ENCODE measurements at places on chromosomes 5 and 9.

DNA sequence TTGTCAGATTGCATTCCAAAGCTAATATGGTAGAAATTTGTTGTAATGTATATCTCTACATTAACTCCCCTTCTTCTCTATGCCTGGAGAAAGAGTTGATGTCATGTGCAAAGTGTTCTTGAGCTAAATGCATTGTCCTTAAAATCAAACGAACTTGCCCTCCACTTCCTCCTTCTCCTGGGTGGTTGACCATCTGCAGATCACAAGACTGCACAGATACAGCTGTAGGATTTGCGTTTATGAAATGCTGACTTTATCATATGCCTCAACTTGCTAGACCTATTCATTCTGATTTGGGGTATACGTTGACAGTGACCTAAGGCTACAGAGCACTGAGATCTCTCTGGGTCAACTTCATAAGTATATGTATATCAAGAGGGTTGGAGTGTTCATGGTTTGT is 8.3 kb downstream of the TRIM32 start:
- no peak for DNase-seq

DNA sequence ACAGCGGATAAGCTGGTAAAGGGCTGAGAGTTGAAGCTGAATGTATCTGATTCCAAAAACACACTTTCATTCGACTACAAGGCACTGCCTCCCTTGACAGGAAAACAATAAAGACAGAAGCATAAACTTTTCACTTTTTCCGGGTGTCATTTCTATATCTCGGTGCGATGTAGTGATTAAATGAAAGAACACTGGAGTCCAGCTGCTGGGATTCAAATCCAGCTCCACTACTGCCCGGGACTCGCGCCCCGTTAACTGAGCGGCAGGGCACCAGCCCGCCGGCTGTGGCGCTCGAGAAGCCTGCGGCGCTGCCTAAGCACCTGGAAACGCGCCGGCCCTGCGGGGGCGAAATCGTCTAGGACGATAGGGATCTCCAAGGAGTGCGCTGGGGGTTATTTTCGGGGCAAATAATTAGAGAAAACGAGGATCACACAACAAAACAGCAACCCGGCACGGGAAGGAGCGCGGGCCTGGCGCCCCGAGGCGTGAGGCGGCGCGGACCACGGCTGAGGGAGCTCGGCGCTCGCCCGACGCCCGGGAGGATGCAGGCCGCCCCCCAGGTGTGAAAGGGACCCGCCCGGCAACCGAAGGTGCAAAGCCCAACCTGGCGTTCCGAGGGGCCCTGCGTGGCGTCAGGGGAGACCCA is 837 bp downstream of the UIMC1 start:
- DNase-seq: peak; percentile 67

DNA sequence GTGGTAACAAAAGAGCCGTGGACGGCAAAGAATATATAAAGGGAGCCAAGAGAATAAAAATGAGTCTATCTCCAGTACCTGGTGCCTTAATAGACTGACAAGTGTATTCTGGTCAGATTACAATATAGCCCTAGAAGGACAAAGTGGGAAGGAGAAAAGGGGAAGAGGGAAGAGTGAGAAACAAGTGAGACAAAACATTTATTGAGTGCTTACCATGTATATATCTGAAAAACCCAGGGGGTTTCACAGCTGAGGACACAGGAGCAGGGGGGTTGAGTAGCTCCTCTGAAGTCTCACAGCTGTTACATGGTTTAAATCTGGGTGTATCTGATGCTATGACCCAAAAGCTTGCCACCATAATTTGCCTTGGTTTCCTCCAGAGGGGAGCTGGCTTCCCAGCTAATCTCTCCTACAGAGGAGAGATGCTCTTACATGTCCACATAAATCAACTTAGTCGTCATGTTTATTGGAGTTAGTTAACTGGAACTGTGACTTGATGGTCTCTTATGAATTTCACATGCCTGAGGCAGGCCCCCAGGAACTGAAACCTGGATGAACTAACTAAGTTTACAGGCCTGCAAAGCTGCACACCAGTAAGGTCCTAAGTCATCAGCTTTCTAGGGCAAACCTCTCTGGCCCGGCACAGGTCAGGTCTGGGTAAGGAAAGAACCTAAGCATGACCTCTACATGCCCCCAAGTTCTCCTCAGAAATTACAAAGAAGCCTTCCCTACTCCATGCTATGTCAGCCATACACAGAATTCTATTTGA is 15.5 kb downstream of the SIL1 start:
- DNase-seq: no peak

DNA sequence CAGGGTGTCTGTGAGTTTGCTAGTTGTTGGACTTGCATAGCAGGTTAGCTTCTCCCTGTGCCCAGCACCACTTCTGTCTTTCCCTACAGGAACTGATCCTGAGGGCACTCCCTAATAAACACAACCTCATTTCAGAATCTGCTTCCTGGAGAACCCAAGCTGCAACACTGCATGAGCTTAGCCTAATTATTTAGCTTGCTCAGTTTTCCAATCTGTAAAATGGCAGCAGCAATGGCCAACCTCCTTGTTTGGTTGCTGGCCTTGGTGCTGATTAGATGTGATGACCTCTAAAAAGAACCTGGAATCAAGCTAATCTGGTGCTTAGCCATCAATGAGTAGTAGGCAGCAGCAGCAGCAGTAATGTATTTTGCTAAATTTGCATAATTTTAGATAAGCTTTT is 133.9 kb downstream of the ADCY2 start:
- no peak for DNase-seq

DNA sequence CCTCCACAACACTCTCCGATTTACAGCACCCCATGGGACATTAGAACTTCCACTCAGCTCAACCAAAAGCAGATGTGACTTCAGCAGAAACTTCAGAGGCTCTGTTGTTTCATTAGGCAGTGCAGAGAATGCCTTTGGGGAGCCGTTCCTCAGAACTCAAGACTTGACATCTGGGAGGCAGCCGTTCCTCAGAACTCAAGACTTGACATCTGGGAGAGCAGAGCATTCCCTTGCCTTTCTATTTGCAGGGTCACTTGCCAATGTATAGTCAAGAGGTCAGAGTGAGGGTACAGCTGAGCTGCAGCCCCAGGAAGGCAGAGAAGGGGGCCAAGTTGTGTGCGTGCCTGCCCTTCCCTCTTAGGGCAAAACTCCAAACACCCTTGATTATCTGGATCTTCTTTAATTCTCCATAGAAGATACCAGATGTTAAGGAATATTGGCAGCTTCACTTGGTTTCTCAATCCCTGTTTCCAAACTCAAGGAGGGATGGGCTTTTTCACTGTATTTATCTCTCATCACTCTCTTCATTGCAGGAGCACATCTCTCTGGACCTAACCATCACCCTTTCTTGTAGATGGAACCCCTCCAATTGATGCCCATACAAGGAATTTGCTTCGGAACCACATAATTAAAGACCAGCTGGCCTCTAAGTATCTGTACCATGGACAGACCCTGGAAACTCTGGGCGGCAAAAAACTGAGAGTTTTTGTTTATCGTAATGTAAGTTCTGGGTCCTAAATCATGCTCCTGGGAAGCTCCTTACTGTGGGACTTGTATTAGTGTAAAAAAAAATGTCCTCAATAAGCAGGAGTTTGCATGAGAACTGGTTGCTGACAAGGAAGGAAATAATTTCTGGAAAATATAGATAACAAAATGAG is 25.6 kb downstream of the TGFBI start:
- peak; percentile 74 for DNase-seq

DNA sequence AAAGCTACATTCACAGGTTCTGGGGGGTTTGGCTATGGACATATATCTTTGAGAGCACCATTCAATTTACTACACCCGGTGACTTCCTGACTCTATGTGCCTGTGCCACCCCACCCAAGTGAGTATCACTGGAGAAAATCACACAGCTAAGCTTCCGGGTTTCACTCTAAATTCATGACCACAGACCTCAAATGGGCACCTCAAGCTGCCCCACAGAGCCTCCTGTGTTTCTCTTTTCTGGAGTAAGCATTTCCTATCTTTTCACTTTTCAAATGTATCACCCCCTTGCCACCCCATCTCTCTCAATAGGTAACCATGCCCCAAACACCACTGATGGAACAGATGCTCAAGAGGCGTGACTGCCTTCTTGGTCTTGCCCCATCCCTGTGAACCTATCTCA is 49.2 kb upstream of the NEK6 start:
- DNase-seq: no peak

DNA sequence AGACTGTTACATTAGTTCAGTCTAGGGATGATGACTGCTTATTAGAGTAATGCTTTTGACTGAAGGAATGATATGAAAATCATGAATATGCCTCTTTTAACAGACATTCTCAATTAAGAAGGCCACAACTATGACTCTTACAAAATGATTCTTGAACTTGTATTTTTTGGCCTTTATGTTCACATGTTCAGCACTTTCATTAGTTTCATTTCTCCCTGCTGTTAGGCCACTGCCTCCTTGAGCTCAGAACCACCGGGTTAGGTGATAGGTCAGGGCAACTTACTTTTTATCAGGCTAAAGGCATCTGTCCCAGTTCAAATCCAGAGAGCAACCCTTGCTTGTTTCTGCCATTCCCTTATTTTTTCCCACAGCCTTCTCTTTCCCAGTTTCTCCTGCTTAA is 235.2 kb upstream of the ELL2 start:
- DNase-seq: peak; percentile 42

DNA sequence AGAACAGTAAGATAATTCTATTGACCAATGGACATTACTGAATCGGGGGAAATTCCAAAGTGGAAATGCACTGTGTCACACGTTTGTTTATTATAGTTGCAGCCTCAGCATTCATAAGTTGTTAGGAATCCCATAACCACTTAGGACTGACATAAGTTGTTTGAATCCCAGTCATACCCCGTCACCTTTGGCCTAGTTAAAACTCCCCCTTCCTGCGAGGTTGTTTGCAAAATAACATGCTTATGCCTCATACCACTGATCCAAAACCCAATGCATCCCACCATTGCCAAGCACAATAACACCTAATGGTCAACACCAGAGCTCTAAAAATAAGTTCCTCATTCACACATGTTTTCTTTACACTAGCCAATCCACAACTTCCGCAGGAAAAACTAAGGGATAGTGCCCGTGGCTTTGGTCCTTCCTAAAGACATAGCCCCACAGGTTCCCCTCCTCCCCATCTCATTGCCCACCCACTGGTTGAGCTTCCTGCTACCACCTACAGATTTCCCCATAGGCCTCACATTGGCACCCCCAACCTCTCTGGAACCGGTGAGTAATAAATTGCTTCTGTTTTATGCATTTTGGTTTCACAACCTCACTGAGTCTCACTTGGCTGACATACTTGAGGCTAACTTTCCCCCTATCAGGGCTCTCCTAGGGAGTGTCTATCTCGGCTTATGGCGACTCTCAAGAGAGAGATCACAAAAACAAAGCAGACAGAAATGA is 42.3 kb upstream of the MUSK start:
- peak; percentile 73 for DNase-seq

GRCh38 chr5:140588311-140589070 is 23.9 kb downstream of the SLC35A4 start:
- DNase-seq: no peak

DNA sequence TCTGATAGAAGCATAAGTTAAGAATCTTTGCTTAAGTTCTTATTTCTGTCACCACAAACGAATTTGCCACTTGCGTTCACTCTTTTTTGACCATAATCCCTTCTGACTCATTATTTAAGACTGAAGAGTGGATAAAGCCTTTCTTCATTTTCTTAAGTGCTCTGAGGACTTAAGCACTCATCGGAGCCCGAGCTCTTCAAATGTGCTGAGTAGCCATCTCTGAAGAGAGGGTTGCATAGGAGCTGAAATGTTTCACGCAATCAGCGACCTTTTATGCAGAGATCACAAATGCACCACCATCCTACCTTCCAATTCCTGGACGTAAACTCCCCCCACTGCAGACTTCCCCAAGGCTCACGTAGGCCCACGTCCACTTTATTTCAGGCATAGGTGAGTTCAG is 699.2 kb downstream of the IRX1 start:
- DNase-seq: peak; percentile 14

GRCh38 chr9:130780865-130781504 is 54.1 kb upstream of the ABL1 start:
- peak; percentile 97 for DNase-seq

- no peak for DNase-seq
Observed at GRCh38 chr9:76516350-76516749, 57.4 kb downstream of the GCNT1 start.

- DNase-seq: peak; percentile 20
Observed at GRCh38 chr9:2281031-2281802, 266.1 kb downstream of the SMARCA2 start.

DNA sequence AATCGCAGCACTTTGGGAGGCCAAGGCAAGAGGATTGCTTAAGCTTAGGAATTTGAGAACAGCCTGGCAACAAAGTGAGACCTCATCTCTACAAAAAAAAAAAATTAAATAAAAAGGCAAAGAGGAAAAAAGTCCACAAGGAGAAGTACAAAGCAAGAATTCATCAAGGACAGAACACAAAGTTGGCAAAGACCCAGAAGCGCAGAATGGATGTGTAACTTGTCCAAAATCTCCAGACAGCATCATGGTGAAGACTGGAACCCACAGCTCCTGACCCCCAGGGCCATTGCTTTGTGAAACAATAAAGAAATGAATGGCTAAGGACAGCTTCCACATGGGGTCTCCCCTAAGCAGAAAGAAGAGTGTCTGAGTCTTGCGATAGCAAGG is 7.8 kb downstream of the HSD17B3 start:
- DNase-seq: no peak

DNA sequence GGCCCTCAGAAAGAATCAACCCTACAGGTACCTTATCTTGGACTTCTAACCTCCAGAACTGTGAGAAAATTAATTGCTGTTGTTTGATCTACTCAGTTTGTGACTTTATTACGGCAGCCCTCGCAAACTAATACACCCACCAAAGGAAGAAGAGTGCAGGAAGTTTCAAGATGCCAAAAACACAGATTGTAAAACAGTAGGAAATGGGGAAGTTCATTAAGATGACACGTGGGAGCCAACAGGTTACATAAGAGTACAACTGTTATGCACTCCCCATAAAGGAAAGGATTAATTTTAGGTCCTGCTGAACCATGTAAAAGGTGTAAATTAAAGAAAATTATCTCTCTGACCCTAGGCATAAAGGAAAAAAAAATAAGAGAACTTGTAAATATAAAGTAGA is 294.3 kb downstream of the EPB41L4A start:
- DNase-seq: no peak

- DNase-seq: no peak
Observed at GRCh38 chr5:169122951-169123350, 178.0 kb downstream of the SLIT3 start.

DNA sequence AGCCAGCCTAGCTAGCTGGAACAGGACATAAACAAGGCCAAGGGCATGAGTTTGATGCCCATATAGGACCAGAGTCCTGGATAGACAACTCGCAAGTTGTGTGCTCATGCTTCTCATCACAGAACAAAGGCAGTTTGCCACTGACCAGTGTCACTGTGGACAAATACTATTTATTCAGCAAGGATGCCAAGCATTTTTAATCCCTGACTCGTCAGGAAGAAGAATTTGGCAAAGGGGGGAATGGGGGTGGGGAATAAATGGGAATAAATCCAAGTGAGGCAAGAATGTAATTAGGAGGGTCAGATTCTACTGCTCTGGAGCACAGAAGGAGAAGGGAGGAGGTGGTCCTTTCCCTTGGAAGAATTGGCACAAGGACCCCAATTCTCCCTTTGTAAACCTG is 46.8 kb upstream of the ANKRD55 start:
- DNase-seq: peak; percentile 90

- no peak for DNase-seq
Observed at GRCh38 chr5:1971944-1972343, 89.2 kb upstream of the IRX4 start.

- no peak for DNase-seq
Observed at GRCh38 chr5:90590-91547, 1.1 kb upstream of the PLEKHG4B start.
